ENCODE measurements at places on chromosomes 12 and 14.
A peak's percentile ranks its signal among the peaks of the same experiment; 100 is the strongest.

DNA sequence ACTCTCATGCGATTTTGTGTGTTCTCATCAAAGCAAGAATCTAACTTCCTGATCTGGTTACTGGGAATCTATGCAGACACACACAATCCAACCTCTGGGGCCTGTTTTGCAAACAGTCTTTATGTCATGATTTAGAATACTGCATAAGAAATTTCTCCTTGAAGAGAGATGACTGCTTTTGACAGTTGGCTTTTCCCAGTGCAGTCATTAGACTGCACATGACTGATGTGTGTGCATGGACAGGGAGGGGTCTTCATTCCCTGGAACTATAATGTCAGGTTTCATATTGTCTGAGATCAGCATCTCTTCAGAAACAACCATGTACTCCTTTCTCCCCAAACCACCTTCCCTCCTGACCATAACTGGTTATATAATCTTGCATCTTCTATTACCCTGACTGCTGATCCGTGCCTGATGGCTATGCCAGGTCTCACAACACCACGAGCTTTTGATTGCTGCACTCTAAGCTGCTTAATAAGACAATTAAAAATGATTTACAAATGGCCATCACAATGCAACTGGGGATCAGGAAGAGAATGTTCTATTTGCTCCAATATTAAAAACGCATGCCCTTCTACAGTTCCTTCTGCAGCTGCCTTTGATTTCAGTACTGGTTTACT, 995.4 kb downstream of the NRXN3 start:
- DNase-seq = no peak

- DNase-seq = no peak
Measured at GRCh38 chr12:3871356-3871755, 1.8 kb downstream of the PARP11 start.

GRCh38 chr12:102542816-102543440, 62.6 kb upstream of the IGF1 start:
- DNase-seq = peak; percentile 27

GRCh38 chr12:52977170-52977569, 28.3 kb downstream of the KRT18 start:
- DNase-seq = no peak

DNA sequence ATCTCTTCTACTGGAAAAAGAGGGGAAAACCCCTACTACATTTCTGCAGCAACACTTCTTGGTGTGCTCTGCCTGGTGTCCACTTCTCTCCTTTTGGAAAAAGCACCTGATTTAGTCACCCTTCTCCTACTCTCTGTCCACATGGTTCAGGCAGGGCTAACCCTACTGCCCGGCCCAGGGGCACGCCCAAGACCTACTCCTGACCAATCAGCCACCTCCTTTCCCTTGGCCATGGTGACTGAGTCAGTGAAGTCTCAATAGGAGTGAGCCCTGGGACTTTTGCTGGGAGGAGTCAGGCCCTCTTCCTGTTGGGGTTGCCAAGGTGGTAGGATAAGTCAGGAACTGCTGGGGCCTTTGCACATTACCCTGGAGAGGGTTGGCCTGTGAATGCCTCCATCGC, 52.5 kb upstream of the MYL2 start:
- no peak for DNase-seq

- DNase-seq = no peak
Measured at GRCh38 chr14:101463566-101464171, 97.6 kb upstream of the DIO3 start.

DNA sequence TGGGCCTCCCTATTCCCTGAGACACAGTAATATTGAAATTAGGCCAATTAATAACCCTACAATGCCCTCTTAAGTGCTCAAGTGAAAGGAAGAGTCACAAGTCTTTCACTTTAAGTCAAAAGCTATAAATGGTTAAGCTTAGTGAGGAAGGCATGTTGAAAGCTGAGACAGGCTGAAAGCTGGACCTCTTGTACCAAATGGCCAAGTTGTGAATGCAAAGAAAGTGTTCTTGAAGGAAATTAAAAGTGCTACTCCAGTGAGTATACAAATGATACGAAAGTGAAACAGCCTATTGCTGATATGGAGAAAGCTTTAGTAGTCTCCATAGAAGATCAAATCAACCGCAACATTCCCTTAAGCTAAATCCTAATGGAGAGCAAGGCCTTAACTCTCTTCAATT, 140.8 kb downstream of the PTCSC3 start:
- no peak for DNase-seq

DNA sequence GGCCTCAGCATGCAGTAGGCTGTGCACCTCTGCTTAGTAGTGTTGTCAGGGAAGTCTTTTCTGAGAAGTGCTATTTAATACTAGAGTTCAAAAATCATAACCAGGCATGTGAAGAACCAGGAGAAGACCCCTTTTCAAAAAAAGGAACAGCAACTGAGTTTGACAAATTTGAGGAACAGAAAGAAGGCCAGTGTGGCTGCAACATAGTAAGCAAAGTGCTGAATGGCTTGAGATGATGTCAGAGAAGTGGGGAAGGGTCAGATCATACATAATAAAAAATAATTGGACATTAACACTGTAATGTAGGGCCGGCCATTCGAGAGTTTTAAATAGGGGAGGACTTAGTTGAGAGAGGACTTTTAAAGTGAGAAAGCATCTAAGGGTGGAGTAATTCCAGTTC, 11.1 kb upstream of the CNTN1 start:
- DNase-seq = no peak

GRCh38 chr12:95648990-95649791, 97.9 kb upstream of the USP44 start:
- DNase-seq = peak; percentile 91

GRCh38 chr12:48972952-48973483, 1.5 kb upstream of the WNT10B start:
- peak; percentile 23 for DNase-seq

DNA sequence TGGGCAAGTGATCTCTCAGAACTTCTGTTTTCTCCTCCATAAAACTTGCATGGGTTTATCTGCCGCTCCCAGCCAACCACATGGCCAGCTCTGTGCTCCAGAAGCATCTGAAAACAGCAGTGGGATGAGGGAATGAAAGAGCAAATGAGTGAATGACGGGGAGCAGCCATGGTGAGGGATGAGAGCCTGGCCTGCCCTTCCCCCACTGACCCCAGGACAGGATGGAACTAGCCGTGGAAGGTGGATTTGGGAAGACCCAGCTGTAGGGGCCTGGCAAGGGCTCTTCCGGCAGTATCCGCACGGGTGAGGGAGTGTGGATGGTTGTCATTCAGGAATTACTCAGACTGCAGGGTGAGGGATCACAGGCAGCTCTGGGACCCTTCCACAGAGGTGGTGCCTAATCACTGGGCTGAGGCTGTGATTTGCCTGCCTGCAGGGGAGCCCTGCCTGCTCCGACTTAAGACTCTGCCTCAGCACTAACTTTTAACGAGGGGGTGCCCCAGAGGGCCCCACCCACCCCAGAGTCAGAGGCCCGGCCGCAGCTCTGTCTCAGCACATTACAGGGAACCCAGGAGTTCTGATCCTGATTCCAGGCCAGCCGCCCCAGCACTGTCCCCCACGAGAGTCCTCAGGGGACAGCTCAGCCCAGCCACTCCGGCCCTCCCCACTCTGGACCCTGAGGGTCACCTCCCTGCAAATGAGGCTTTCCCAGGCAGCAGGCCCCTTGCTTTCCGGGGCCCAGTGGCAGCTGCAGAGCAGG, 136.8 kb upstream of the C14orf180 start:
- DNase-seq = no peak

DNA sequence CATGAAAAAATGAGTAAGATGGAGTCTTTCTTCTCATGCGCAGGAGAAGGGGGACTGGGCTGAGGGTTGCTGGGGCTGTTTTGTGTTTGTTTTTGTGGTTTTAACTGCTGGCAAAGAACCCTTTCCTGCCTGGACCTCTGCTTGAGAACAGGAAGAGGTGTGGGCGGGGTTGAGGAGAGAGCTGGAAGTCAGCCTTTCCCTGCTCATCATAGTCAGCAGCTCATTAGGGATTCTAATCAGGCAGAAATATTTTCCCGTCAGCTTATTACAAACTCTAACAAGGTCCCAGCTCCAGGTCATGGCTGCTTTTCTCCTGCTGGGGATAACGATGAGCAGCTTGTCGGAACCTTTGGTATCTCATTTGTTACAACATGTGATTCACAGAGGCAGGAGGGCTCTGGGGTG, 185.0 kb upstream of the NRXN3 start:
- DNase-seq = no peak

- peak; percentile 81 for DNase-seq
Measured at GRCh38 chr12:46915836-46916235, 90.0 kb upstream of the SLC38A4 start.

DNA sequence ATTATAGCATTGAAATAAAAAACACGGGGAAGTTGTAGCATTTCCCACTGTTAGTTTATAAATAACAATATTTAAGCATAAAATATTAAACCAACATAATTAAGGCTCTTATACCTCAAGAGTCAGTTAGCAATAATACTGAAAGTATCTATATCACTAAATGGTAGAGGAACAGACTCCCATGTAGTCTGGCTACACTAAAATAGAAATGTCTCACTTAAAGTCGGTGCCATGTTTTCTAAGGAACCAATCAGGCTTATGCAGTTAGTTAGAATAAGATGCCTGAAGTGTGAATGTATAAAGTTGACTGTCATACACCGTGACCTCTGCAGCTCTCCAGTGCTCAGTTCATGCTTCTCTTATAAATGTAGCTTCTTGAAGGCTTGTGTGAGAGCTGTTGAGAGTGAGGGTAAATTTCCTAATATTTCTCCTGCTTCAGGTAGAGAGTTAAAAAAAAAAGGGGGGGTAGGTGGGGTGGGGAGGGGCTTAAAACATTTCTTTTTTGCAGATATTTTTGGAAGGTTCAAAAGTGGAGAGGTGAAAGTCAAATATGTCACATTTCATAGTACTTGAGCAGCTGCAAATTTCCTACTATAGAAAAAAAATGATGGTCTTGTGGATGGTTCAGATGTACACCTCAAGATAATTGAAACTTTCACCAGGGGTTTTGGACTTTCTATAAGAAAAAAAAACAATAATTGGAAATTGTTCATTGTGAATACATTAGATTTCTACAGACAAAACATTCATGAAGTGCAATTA, 64.5 kb downstream of the PTCSC3 start:
- DNase-seq = no peak

DNA sequence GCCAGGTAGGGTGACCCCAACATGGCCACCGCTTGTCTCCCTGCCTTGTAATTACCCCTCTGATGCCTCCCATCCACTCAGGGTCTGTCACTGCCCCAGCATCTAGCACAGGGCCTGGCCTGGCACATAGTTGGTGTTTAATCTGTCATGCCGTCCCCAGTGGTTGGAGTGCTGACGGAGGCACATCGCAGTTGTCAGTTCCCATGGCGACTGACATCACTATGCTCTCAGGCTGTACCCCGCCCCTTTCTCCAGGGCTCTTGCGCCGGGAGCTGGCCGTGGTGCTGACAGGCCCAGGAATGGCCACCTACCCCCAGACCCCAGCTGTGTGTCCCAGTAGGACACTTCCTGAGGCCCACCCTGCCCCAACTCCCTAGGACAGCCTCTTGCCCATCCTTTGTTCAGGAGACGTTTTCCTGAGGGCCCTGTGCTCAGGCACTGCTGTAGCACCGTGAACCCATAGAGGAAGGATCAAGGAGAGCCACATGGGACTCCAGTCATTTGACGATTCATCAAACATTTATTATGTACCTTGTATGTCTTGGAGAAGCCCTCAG, 23.0 kb downstream of the FAM222A start:
- peak; percentile 64 for DNase-seq

DNA sequence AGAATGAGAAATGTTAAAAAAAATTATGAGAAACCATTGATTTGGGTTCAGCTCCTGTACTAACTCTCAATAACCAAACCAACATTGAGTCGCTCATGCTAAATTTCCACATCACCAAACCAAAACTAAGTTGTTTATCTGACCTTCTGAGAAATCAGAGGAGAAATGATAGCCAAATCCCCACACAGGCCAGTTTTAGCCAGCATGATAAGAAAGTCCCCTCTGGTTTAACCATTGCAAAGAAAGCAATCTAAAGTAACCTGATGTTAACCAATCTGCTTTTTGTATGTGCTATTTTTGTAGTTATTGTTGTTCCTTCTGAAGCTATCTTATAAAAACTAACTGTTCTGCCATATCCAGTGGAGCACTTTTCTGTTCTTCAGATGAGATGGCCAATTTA, 599.7 kb downstream of the SLC16A7 start:
- DNase-seq = no peak

DNA sequence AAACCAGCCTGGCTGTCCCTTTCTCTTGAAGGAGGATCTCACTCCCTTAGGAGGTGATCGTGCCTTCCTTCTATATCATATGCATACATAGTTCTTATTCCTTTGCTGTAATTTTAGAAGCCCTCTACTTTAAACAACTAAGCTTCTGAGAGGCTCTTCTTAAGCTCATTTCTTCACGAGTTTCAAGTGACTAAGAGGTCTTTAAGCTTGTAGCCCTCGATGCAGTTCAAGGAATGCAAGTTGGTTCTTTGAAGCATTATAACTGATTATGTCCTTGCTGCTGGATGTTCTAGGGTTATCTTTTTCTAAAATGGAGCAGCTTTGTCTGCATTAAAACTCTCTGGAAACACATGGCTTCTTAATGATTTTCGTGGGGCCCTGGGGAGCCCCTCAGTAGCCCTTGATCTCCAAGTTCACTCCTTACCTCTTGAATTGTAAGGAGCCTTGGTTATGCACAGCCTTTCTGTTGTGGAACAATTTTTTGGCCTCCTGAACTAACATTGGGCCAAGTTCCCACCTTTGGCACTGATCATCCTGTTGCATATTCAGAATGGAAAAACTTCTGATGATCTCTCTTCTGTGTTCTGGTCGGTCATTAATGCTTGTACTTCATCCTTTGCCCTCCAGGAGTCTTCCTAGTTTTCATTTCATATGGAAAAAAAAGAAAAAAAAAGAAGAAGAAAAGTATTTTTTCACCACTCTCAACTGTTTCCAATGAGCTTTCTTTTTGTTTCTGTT, 12.6 kb downstream of the RASSF8 start:
- DNase-seq = no peak

DNA sequence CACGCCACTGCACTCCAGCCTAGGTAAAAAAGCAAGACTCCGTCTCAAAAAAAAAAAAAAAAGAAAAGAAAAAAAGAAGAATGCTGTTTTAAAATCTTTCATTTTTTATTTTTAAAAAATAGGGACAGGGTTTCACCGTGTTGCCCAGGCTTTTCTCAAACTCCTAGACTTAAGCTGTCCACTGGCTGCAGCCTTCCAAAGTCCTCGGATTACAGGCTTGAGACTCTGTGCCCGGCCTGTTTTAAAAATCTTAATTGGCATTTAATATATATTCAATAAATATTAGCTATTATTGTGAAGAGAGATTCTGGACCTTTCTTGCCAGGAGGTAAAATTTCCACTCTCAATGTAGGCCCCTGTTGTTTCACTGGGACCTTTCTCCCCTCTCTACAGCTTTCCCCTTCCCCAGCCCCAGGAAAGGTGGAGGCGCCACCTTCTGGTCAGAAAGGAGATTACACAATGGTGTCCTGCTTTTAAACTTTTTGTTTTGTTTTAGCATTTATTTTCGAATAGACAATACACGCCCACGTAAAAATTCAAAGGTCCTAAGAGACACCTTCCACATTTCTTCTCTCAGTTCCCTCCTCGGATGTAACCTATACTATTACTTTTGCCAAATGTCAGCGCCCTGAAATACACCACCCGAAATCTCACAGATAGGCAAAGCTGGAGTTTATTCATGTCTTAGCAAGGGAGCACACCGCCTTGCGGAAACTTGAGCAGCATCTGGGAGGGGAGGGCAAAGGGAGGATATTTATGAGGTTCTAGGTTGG, 23.8 kb upstream of the PHC1 start:
- peak; percentile 17 for DNase-seq

- DNase-seq = peak; percentile 27
Measured at GRCh38 chr14:50230701-50231474, 490 bp downstream of the SOS2 start.
